C1 segment of cervical spinal cord (tissue), 14 donors: ENCODE measurements at places on chromosomes 4 and X.

GRCh38 chr4:42390622-42391354 lies 6.5 kb upstream of the SHISA3 start:
- no peak for DNase-seq

- no peak for DNase-seq
Measured at GRCh38 chr4:48792348-48793006, 12.4 kb upstream of the FRYL start.

DNA sequence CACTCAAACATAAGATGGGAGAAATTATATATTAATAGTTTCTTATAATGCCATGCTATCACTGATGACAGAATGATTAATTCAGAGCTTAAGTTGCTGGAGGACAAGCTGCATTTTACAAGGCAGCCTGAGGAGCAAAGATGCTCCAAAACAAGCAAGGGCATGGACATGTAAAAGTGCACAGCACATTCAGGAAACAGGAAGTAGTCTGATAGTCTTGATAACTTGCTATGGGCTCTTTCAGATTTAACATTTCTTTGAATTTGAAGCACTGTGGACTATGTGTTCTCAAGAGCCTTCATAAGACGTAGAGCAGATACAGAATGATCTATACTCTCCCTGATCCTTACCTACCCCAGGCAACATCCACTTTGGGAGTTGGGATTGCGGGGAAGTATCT lies 50.0 kb downstream of the AMMECR1 start:
- no peak for DNase-seq

DNA sequence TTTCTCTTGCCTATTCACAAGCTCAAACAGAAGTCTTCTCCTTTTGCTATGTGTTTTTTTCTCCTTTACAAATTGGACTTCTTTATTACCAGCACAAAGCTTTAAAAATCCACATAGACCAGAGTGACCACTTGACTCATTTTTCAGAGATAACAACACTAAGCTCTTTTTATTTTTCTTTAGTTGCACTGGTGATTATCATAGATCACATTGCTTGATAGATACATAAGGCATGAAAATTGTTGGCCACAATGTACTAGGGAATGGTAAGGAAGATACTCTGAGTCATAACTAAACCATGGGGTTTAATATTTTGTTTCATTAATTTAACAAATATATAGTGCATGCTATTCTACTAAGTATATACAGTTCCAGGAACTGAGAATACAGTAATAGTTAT lies 159.0 kb downstream of the GASK1B start:
- no peak for DNase-seq
